ENCODE measurements at places on chromosomes 3 and 15. TPM values are rescaled to one million over a fixed set of nuclear protein-coding genes. Genes with fewer than 3 reads are reported as not detected.

DNA sequence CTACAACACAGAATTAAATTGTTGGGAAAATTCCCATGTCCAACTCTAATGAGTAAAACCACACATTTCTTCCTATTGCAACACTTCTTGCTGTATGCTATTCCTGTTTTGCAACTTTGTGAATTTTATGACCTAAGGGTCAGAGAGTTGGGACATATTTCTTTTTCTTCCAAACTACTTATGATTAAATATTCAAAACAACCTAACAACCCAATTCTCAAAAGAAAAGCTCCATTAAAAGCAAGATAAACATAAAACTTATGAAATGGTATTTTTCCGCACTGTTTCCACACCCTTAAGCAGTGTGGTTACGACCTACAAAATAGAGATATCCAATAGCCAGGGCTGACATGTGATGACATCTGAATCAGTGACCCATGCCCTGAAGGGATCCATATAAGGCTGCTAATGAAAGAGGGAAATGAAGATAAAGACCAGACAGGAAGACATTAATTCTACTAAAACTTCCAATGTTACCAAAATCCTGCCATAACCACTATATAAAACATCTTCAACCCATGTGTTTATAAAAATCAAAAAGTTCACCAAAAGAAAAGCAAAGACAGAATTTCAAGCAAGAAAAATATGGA, 45.6 kb downstream of the DMXL2 start:
- DNase-seq: no peak

DNA sequence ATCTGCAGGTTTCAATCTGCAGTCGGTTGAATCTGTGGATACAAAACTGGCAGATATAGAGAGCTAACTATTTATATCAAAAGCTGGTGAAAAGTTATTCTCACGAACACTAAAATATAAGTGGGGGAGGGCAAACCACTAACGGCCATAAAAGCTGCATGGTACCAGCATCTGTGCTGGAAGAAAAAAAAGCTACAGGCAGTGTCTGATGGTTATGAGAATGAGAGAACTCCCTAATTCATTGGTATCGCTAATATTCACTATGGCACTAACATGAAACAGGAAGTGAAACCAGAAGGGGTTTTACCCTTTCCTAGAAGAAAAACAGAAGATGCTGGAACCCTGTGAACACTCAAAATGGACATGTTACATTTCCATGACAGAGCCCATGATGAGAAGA, 15.9 kb downstream of the CEP70 start:
- no peak for DNase-seq

DNA sequence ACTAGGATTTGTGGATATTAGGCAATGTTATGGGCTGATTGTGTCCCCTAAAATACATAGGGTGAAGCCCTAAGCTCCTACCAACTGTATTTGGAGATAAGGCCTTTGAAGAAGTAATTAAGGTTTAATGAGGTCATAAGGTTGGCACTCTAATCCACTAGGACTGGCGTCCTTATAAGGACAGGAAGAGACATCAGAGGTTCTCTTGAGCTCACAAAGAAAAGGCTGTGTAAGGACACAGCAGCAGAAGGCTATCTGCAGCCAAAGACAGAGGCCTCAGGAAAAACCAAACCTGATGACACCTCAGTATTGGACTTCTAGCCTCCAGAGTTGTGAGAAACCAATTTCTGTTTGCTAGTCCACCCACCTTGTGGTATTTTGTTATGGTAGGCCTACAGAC, 416.7 kb downstream of the ZBTB20 start:
- no peak for DNase-seq

DNA sequence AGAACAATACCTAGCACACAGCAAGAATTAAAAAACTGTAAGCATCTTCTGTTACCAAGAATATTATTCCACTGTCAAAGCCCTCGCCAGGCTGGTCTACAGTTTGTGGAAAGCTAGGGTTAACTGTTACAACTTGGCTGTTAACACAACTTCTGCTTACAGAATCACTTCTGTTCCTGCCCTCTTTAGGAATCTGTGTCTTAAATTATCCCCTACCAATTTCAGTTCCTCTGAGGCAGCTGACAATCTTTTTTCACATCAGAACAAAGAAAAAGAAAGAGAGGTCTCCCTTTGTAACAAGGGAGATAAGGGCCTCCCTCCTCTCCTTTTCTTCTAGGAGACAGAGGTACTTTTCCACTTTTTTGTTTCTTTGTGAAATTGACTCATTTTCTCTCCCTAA, 188.9 kb downstream of the FMN1 start:
- DNase-seq: no peak

LEKR1 gene
- total RNA-seq: 1.1 TPM

DNA sequence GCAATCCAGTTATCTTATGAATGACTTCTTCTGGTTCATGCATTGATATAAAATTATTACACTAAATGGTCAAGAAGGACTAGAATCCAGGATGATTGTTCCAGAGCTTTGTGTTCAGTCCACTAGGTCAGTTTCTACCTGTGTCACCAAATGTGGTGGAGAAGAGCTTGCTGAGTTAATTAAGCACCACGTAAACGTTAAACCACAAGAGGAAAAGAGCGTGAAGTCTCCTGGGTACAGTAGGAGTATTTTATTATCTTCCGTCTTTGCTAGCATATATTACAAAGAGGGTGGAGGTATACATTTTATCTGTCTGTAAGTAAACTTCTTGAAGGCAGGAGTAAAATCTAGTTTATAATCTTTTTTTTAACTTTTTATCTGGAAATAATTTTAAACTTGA, 23.5 kb downstream of the CHP1 start:
- no peak for DNase-seq

TRIM71 gene
- 0.81 TPM for total RNA-seq

RAD51 gene
- 4.6 TPM for total RNA-seq

C3orf22 gene
- not detected for total RNA-seq

POPDC2 gene
- total RNA-seq: 0.54 TPM

- peak; percentile 62 for DNase-seq
Measured at GRCh38 chr3:119034256-119035013, at the start of gene IGSF11. TSS of gene IGSF11 (minus strand) at chr3:119034846. CDS start at chr3:119034582, 264 bp downstream.

CHST14 gene
- 18.0 TPM for total RNA-seq

DNA sequence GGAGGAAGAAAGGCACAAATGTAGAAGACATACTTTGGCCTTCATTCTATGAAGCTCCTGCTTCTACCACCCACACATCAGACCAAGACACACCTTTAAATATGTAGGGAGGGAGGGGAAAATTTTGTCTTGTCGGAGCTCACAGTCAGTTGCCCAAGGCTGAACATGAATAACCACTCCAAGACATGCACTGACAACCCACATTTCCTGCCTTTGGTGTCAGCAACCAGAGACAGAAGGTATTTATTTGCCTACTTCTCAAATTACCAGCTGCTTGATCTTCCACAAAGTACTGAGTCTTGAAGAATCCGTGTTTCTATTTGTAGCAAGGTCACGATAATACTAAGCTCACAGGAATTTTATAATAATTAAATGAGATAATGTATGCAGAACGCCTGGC, 169.7 kb downstream of the KCNMB2 start:
- no peak for DNase-seq

GRCh38 chr15:37204692-37205091, 104.3 kb upstream of the MEIS2 start:
- DNase-seq: no peak

- DNase-seq: no peak
Measured at GRCh38 chr3:62249855-62250543, 123.4 kb downstream of the FEZF2 start.

- no peak for DNase-seq
Measured at GRCh38 chr3:152019508-152019907, 146.1 kb downstream of the SUCNR1 start.

DNA sequence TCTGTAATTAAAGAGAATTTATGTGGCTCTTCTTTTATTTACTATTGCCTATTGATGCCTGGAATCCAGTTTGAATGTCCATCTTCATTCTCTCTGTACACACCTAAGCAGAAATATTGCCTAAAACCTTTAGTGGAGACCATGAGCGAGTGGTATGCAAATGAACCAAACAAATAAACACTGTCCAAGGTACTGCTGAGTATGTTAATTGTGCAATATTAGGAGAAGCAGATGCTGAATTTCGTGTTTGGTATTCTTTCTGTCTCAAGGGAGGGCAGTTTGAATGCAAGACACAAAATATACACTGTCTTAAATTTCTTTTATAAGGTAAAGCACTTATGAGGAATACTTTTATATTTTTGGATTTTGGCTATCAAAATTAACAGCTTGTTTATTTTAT, 440.9 kb downstream of the RBMS3 start:
- DNase-seq: no peak

- no peak for DNase-seq
Measured at GRCh38 chr3:74539876-74540275, 74.6 kb downstream of the CNTN3 start.

GRCh38 chr3:125013095-125013494, 42.7 kb downstream of the HEG1 start:
- DNase-seq: no peak

DNA sequence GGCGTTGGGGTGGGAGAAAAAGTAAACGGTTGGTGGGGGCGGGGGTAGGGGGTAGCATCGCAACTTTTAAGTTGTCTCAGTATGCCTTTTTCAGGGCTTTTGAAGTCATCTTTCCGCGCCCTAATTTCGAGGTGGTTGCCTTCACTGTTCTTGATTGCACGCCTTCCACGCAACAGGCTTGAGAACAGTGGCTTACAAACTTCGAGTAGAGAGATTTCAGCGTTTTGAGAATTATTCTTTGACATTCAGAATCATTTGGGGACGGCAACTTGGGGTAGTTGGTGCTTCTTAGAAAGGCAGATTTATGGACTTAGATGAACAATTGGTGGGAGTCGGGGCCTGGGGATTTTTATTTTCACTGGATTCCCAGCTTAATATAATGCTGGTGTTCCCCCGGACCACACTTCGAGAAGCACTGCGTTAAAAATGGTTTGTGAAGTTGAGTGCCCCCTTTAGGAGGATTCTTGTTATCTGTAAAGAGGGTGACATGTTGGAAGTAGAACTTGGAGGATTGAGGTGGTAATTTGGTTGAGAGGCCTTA, 880 bp downstream of the PPP4R2 start:
- peak; percentile 17 for DNase-seq

- no peak for DNase-seq
Measured at GRCh38 chr3:16058521-16058920, 116.0 kb upstream of the GALNT15 start.

DNA sequence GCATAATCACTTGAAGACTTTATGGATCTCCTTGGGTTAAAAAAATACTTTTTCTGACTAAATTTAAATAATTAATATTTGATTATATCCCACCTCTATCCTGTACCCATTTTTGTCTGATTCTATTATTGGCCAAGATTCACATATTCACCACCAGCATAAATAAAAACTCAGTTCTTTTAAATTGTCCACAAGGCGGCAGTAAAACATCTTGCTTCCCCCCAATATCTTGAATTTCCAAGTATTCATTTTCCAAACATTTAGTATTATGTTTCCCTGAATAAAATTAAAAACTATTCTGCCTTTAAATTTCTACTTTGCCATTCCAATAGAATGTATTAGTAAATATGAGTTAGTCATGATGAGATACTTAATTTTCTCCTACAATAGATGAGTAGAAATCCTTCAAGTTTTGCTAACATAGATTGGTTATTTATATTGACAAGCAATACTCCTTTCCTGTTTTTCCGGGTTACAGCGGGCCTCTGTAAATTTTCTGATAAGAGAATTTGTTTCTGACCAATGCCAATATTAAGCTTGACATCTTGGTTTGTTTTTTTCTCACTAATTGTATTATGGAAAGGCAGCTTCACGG, 218.7 kb upstream of the MDFIC2 start:
- no peak for DNase-seq

GRCh38 chr3:138197058-138197457, 10.0 kb downstream of the ARMC8 start:
- no peak for DNase-seq

- DNase-seq: no peak
Measured at GRCh38 chr3:143726727-143727126, 121.5 kb downstream of the SLC9A9 start.

GABRR3 gene
- not detected for total RNA-seq

DNA sequence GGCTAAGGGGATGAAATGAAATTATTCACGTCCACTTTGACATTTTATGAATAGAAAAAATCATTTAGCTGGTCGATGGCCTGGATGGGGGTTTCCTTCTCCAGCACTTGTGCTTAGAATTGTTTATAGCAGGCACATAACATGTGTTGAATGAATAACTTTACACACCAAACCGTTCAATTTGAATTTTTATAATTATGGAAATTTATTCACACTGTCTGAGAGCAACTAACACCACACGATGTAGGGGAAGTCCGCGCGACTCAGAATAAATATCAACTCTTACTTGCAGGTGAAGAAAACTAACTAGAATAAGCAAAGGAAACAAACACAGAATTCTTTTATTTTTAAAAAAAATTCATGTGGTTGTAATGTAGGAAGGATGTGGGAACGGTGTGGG, 81.3 kb downstream of the MINAR1 start:
- no peak for DNase-seq

DNA sequence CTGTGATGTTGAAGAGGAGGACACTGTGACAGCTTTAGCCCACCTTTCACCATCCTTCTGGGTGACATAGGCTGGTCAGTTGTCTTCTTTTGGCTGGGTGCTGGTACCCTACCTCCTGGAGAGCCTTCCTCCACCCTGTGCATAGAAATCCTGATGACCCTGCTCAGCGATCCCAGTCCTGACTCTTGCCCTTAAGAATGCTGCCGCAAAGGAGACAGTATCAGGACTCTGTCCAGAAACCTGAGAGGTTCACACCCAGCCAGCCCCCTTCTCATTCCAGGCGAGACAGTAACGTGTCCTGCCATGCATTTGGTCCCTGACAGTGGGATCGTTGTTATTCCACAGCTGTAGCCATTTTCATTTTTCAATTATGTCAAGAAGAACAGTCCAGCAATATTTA, 312.8 kb upstream of the CHRM5 start:
- DNase-seq: no peak

DNA sequence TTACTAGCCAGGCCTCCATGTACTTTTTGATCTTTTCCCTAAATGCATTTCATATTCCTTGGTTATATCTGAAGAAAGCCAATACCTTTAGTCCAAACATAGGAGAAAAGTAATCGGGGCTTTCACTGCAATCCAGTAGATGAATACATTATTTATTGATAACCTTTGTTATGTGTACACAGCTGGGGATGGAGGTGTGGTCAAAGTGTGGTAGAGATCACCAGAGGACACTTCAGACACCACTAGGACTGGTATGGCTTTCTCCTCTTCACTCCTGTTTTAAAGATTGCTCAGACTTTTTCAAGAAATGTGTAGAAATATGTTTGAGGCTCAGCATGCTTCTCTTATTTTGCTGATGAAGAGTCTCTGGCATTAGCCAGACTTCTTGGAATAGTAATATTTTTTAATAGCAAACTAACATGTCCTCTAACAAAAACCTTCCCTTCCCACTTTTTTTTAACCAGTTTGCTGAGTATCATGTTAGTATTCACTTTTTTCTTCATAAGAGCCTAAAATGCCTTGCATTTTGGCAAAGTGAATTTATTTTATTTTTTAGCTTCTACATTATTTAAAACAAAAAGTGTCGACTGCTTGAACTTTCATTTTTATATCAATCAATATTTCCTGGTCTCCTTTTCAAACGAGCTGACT, 65.6 kb upstream of the MBNL1 start:
- DNase-seq: no peak

- no peak for DNase-seq
Measured at GRCh38 chr3:188220988-188221818, 67.2 kb downstream of the LPP start.

CEP70 gene
- total RNA-seq: 11.8 TPM

GRCh38 chr15:58277333-58277732, 139.2 kb downstream of the AQP9 start:
- DNase-seq: no peak

GRCh38 chr3:16474920-16475319, 38.6 kb downstream of the RFTN1 start:
- no peak for DNase-seq

GRCh38 chr3:124600765-124601164, 129.5 kb upstream of the UMPS start:
- DNase-seq: no peak

LRRC15 gene
- not detected for total RNA-seq

DNASE1L3 gene
- 0.54 TPM for total RNA-seq

WWTR1 gene
- total RNA-seq: 0.54 TPM
